Skin of body (tissue), 3 donors: ENCODE measurements at places on chromosomes 16 and 17. TPM values are rescaled to one million over a fixed set of nuclear protein-coding genes. Genes with fewer than 3 reads are reported as not detected.

The XYLT2 gene
- total RNA-seq: 17.7 TPM

The KRT32 gene
- 28.0 TPM for total RNA-seq

The HCRT gene
- not detected for total RNA-seq

The PRAC2 gene
- not detected for total RNA-seq

The FAM20A gene
- total RNA-seq: 4.7 TPM

The KRT33A gene
- total RNA-seq: 22.0 TPM

The HSD17B2 gene
- total RNA-seq: 12.4 TPM

The SLFN14 gene
- 1.6 TPM for total RNA-seq

The KRT26 gene
- 18.3 TPM for total RNA-seq

The PKMYT1 gene
- total RNA-seq: 3.6 TPM

The PRR35 gene
- total RNA-seq: not detected

The GPS1 gene
- 35.5 TPM for total RNA-seq

The KRT40 gene
- total RNA-seq: 7.7 TPM

The KRT27 gene
- total RNA-seq: 428 TPM

The KRTAP1-5 gene
- total RNA-seq: 14.1 TPM

The BICDL2 gene
- 10.9 TPM for total RNA-seq

GRCh38 chr17:41496803-41497484, 7.2 kb upstream of the KRT36 start:
- DNase-seq: no peak

DNA sequence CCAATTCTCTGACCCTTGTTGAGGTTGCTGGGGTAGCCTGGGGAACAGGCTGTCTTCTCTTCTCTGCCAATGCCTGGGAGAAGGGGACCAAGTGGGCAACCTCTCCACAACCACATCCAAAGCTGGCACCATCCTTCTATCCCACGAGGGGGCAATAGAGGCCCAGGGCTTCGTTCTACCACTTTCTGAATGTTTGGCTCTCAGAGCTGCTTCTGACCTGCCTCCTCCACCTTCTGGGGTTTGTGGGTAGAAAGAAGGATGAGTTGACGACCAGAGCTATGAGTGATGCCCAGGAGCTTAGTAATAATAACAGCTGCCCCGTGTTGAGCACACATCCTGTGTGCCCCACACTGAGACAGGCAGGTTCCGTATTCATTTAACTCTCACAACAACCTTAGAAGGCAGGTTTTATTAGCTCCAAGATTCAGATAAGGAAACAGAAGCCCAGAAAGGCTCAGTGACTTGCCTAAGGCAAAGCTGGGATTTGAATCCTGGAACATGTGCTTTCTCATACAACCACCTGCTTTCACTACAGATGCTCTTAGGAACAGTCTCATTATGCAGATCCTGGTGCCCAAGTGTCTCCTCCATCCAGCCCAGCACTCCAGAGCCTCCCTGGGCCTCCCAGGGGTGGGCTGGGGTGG, 11.1 kb downstream of the TSPOAP1 start:
- no peak for DNase-seq

- DNase-seq: no peak
These were observed 163.4 kb downstream of the SEC14L1 start for GRCh38 chr17:77304051-77304745.

- peak; percentile 99 for DNase-seq
These were observed 956 bp upstream of the CHD3 start for GRCh38 chr17:7887482-7888183.

DNA sequence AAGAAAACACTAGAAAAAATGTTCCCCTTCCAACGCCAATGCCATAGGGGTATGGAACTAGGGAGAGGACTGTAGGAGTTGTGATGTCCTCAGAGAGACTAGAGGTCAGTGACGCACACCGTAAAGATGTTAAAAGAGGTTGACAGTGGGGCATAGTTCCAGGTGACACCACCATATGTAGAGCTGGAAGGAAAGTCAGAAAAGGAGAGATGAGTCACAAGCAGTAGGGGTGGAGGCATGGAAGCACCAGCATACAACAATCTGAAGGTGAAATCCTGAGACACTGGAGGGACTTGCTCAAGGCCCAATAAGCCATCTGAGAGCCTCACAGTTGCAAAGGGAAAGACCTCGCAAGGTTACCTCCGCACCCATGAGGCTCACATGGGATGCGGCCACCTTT, 76.0 kb downstream of the ZNF18 start:
- no peak for DNase-seq

GRCh38 chr17:27596566-27597187, 34.3 kb upstream of the LGALS9 start:
- DNase-seq: no peak

- DNase-seq: no peak
These were observed 554.7 kb downstream of the RBFOX1 start for GRCh38 chr16:7887316-7887715.

- DNase-seq: no peak
These were observed at the start of gene CBLN1 for GRCh38 chr16:49281480-49281842. Gene CBLN1, minus strand, starts transcription at chr16:49281838. Its CDS starts 373 bp downstream, at chr16:49281465.

GRCh38 chr16:85242140-85242539, 129.9 kb upstream of the CIBAR2 start:
- no peak for DNase-seq

DNA sequence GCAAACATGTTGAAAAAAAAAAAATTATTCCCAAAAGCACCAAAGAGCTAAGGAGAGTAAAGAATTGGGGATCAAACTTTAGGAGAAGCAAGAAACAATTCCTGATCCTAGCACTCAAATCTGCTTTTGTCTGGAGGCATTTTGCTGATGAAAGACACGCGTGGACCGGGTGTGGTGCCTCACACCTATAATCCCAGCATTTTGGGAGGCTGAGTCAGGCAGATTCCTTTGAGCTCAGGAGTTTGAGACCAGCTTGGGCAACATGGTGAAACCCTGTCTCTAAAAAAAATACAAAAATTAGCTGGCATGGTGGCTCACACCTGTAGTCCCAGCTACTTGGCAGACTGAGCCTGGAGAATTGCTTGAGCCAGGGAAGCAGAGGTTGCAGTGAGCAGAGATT, 35.4 kb downstream of the ZFP90 start:
- no peak for DNase-seq

GRCh38 chr16:88461331-88462269, 8.5 kb downstream of the ZFPM1 start:
- DNase-seq: no peak

DNA sequence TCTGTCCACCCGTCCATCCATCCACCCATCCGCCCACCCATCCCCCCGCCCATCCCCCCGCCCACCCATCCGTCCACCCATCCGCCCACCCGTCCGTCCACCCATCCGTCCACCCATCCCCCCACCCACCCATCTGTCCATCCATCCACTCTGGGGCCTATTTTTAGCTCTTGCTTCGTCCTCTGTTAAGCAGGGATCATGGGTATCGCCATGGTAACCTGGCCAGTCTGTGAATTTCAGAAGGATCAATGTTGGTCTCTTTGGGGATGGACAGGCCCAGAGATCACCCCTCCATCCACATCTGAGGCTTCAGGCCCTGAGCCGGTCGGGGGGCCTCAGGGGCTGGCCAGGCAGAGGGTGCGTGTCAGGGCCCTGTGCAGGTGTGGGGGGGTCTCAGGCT, 15.2 kb upstream of the DPEP1 start:
- DNase-seq: no peak

GRCh38 chr16:70689970-70690891, 4.4 kb upstream of the MTSS2 start:
- no peak for DNase-seq

DNA sequence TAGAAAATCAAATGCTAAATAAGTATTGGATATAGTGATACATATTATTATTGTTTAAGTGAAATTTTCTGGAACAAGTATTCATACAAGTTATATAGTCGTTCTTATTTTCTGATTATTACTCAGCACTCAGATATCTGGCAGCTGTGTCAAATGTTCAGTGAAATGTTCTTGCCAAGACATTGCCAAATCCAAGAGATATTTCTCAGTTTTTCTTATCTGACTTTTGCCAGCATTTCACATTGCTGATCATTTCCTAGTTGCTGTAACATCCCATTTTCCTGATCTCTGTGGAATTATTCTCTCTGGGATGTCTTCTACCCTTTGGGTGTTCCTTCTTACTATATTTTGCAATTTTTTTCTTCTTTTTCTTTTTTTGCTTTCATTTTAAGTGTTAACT, 262.3 kb downstream of the KIF2B start:
- peak; percentile 71 for DNase-seq

DNA sequence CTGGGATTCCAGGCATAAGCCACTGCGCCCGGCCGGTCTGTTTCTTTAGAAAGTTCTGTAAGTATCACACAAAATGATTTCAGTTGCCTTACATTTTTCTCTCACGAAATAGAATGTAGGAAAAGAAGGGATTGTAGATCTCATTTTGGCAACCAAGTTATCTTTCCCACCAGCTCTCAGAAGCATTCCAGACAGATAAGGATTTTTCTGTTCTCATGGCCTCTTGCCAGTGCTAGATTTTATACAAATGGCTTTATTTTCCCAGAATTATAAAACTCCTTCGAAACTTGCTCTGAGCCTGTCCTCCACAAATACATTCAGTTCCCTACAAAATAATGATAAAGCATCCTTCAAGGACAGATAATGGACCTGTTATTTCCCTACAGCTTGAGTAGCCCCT, 46.9 kb downstream of the LCMT1 start:
- DNase-seq: no peak

- DNase-seq: no peak
These were observed 8.2 kb downstream of the TUBG2 start for GRCh38 chr17:42667088-42667951.

- DNase-seq: no peak
These were observed 996 bp downstream of the SUMO2 start for GRCh38 chr17:75181608-75182318.

DNA sequence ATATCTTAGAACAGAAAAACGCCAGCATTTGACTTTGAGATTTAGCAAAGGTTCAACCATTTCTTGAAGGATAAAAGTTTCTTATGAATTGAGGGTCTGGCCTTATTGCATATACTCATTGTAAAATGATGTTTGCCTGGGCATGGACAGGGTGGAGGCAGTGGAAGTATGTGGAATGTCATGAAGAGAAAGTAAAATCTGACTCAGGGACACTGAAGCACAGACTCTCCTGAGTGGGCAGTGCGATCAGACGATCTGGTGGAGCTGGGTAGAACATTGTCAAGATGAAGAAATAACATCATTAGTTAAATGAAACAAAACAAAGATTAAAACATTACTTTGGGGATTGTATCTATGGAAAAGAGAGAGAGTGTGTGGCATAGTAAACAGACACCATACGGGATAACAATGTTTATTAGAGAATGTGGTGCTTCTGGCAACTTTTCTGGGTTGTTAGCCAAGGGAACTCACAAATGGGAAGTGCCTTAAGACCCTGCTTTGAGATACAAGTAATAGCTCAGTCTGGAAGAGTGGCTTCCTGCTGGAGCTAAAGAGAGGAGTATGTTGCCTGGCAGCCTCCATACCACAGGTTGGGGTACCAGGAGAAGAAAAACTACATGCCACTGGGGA, 4.4 kb downstream of the MAP3K3 start:
- DNase-seq: no peak

- no peak for DNase-seq
These were observed 1096.1 kb upstream of the EEF2KMT start for GRCh38 chr16:6193718-6194117.

- DNase-seq: no peak
These were observed 122.2 kb downstream of the SLC39A11 start for GRCh38 chr17:72970246-72970645.

DNA sequence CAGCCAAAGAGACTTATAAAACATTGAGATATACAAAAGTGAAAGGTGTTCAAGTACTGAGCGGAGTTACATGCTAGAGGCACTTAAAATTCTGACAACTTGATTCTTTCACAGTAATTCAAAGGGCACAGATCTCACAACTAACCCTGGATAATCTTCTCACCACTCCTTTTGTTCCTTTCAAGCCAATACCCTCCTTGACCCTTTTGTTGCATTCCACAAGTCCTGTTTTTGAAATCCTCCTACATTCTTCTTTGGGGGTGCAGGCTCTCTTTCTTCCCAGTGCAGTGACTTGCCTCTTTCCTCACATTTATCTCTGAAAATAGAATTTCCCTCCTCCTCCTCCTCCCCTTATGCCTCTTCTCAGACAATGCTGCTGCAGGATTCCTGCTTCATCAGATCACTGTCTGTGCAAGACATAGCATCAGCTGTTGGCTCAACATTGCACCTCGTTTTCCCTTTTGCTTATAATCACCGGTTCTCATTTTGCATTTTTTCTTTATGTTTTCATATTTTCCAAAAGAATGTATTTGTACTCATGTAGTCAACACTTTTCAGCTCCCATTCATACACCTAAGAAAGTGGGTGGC, 199.3 kb downstream of the CDH8 start:
- DNase-seq: no peak

GRCh38 chr16:90019543-90020259, 445 bp upstream of the DBNDD1 start:
- no peak for DNase-seq

DNA sequence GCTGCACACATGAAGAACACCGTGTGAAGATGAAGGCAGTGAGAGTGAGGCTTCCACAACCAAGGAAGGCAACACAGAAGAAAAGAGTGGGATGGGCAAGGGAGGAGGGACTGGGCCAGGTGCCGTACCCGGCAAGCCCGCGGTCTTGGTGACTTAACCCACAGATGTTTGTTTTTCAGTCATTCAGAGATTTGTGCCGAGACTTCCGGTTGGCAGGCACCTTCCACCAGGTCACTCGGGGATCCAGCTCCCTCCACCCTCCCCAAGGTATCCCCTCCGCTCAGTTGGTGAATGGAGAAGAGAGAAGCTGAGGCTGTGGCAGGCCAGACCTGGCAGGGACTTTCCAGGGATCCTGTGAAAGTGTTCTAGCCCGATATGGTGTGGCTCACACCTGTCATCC, 4.9 kb upstream of the KREMEN2 start:
- DNase-seq: no peak

DNA sequence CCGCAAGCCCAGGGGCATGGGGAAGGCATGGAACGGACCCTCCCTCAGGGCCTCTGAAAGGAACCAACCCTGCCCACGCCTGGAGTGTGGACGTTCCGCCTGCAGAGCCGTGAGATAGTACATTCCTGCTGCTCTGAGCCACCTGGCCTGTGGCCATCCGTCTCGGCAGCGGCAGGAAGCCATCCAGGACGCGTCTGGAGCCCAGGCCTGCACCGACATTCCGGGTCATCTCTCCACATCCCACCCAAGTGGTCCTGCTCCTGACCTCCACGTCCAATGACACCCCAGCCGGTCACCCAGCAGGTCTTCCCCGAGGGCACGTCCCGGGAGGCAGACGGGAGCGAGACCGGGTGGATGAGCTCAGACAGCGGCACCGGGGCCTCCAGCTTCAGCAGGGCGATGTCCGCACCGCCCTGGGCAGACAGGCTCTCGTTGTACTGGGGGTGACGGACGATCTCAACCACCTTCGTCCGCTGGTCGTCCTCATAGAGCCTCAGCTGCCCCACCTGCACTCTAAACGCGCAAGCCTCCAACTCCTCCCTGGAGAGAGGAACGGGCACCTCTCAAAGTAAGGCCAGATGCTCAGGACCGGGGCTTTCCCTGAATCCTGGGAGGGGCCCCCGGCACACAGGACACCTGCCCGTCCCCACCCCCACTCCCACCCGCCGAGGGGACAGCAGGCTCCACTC, 21.3 kb upstream of the UBE2I start:
- no peak for DNase-seq

DNA sequence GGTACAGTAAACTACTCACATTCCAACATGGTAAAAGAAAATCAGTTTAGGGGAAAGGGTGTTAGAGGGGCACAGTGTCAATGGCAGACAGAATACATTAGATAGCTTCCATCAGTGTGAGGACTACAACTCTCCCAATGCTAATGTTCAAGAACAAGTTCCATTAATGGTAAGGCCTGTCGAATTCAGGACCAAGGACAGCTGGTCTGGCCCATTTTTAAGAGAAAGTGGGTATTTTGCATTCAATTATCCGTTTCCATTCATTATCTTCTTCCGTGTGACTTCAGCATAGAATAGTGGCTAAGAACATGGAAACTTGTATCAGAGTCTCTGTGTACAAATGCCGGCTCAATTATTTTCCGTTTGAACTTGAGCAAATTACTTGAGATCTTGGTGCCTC, 98.4 kb downstream of the XYLT1 start:
- DNase-seq: no peak
